Activated naive CD8-positive, alpha-beta T cell treated with anti-CD3 and anti-CD28 coated beads for 36 hours (primary cell): ENCODE measurements at places on chromosomes 11 and 22.

DNA sequence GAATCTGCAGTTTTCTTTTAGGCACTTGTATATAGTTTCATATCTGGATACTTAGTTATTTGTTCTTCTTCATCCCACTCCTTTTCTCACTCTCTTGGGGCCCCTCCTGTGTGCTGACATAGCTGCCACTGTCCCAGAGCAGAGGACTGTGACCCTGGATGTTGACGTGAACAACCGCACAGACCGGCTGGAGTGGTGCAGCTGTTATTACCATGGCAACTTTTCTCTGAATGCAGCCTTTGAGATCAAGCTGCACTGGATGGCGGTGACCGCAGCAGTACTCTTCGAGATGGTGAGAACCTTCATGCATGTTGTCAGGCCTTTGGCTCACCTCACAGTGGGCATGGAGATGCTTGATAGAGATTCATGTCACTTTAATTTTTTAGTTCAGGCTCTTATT lies 50.9 kb upstream of the YWHAH start:
- H3K4me1 ChIP-seq = no peaks in the 10 kb centered on the region
- DNase-seq = no peak
- no peaks in the 10 kb centered on the region for H3K27me3 ChIP-seq
- H3K36me3 ChIP-seq = peaks cover 11% of the 10 kb centered on the region
- no peak overlapping the region for H3K27ac ChIP-seq

DNA sequence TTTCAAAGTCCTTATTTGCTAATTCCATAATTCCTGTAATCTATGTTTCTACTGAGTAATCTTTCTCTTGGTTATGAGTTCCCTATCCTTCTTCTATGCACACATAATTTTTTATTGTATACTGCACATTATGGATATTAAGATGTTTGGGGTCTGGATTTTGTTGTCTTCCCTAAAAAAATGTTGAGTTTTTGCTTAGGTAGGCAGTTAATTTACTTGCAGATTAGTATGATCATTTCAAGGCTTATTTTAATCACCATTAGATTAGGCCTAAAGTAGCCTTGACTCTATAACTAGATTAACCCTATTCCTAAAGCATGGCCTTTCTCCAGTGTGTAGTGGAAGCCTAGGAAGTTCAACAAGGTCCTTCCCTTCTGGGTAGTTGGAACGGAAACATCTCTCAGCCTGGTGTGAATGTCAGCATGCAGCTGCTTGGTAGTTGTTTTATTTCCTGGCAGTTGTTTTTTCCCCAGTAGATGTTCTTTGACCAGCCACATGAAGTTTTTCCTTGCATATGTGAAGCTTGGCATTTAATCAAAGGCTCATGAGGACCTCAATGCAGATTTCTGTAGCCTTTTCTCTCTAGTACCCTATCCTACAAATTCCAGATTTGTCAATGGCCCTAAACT lies 419.3 kb upstream of the NARS2 start:
- no peak overlapping the region for H3K4me3 ChIP-seq
- H3K4me1 ChIP-seq = no peaks in the 10 kb centered on the region
- H3K36me3 ChIP-seq = peaks cover 3% of the 10 kb centered on the region
- no peak overlapping the region for H3K27ac ChIP-seq
- peaks cover 23% of the 10 kb centered on the region for H3K27me3 ChIP-seq

DNA sequence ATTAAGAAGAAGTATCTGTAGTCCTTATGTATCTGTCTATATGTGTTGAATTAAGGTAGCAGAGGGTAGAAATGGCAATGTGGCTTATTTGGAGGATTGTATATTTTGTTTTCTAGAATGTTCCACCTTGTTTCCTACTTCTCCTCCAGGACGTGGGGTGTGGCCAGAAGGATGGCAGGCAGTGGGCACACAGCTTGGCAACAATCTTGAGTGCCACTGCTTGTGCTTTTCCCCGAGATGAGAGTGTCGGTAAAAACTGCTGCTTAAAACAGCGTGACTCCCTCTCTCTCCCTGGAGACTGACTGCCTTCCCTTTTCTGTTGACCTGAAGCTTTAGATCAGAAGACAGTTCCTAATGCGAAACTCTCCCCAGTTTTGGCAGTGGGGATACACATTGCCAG lies 61.2 kb downstream of the FAT3 start:
- no peak overlapping the region for H3K27ac ChIP-seq
- DNase-seq = no peak
- no peaks in the 10 kb centered on the region for H3K36me3 ChIP-seq
- no peak overlapping the region for H3K4me3 ChIP-seq

- DNase-seq = no peak
- peaks cover 58% of the 10 kb centered on the region for H3K27me3 ChIP-seq
- H3K4me1 ChIP-seq = no peaks in the 10 kb centered on the region
Measured at GRCh38 chr11:120013325-120014250, 124.3 kb downstream of the TRIM29 start.

- no peak overlapping the region for H3K4me3 ChIP-seq
- H3K27ac ChIP-seq = no peak overlapping the region
- DNase-seq = no peak
- H3K4me1 ChIP-seq = no peaks in the 10 kb centered on the region
- no peaks in the 10 kb centered on the region for H3K36me3 ChIP-seq
Measured at GRCh38 chr11:87659807-87660206, 515.4 kb downstream of the RAB38 start.

GRCh38 chr11:72413914-72414628 lies 20.3 kb downstream of the CLPB start:
- peak; percentile 72 for DNase-seq
- H3K4me1 ChIP-seq = peaks cover 29% of the 10 kb centered on the region
- H3K27me3 ChIP-seq = no peaks in the 10 kb centered on the region
- no peak overlapping the region for H3K27ac ChIP-seq

DNA sequence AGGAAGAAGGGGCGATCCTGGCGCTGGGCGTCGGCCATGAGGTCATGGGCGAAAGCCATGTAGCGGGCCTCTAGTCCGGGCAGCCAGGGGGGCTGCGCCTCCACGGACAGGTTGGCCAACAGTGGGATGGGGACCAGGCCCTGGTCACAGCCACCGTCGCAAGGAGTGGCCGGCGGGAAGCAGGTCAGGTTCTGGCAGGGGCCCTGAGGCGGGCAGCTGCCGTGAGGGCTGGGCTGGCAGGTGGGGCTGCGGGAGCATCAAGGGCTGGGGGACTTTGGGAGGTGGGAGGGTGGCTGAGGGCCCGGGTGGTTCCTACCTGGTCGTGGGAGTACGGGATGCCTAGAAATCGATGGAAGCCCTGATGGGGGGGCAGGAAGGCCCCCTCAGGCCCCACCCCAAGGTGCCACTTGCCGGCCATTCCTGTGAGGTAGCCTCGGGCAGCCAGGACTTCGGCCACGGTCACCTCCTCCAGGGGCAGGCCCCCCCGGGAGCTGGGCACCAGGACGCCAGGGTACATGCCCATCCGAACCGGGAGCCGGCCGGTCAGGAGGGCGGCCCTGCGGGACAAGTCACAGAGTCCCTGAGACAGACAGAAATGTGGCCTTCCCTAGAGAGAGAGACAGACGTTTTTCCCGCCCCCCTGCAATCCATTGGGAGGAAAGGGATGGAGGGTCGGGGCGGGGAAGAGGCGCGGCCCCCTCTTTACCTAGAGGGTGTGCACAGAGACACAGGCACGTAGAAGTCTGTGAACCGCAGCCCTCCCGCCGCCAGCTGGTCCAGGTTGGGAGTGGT lies 906 bp downstream of the ARSA start:
- peak overlapping the region; percentile 85 for H3K4me3 ChIP-seq
- H3K27me3 ChIP-seq = no peaks in the 10 kb centered on the region
- peaks cover 31% of the 10 kb centered on the region for H3K4me1 ChIP-seq
- H3K36me3 ChIP-seq = no peaks in the 10 kb centered on the region
- peak overlapping the region; percentile 68 for H3K27ac ChIP-seq

- H3K27ac ChIP-seq = no peak overlapping the region
- H3K4me1 ChIP-seq = no peaks in the 10 kb centered on the region
- no peaks in the 10 kb centered on the region for H3K36me3 ChIP-seq
- DNase-seq = no peak
- no peak overlapping the region for H3K4me3 ChIP-seq
- H3K27me3 ChIP-seq = no peaks in the 10 kb centered on the region
Measured at GRCh38 chr11:11514246-11514645, 107.6 kb downstream of the GALNT18 start.
